Eye (tissue), 1 donor: ENCODE measurements at places on chromosomes 11 and 22.
A peak's percentile ranks its signal among the peaks of the same experiment; 100 is the strongest.

DNA sequence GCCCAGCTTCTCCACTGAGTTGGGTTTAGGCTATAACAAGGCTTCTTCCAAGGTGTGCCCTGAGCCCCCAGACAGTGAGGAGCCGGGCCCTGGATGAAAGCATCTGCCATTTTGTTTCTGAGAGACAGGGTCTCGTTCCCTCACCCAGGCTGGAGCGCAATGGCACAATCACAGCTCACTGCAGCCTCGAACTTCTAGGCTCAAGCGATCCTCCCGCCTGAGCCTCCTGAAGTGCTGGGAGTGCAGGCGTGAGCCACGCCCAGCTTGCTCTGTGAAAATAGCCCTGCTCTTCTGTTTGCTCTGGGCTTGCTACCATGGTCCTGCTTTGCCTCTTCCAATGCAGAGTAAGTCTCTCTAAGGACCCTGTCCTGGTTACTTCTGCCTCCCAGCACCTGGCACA is 6.7 kb downstream of the DENND6B start:
- no peak for DNase-seq

DNA sequence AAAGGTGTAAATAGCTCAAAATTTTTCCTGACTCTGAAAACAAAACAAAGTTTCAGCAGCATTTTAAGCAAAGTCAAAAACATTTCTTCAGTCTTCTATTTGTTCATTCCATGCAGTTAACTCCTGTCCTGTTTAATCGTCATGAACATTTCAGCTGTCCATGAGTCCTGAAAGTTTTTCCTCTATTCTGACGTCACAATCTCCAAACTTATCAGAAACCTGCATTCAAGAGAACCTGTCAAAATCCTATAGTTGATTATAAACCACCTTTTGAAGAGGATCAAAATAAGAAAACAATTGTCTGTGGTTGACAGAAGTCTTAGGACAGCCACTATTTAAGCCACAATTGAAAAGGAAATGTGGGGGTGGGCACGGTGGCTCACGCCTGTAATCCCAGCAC is 15.4 kb downstream of the FOLR3 start:
- no peak for DNase-seq

DNA sequence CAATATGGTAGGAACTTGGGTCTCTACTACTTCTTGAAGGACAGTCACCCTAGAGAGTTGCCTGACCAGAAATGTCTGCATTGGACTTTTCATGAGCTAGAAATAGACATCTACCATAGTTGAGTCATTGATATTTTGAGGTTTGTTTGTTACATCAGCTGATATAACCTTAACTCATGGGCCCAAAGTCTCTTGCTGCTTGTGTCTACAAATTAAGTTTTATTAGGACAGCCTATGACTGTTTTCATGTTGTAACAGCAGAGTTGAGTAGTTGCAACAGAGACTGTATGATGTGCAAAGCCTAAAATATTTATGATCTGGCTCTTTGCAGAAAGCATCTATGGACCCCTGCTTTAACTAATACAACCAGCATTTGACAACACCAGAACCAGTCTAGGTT is 155.3 kb downstream of the MIAT start:
- no peak for DNase-seq

- no peak for DNase-seq
Observed at GRCh38 chr11:22785251-22785650, 44.4 kb downstream of the SVIP start.

- peak; percentile 28 for DNase-seq
Observed at GRCh38 chr11:86629045-86629706, 43.2 kb downstream of the ME3 start.
